NCI-H1694 treated with DMSO at 0.1 percent for 48 hours (cell line): ENCODE measurements at places on chromosomes 2 and 18.

DNA sequence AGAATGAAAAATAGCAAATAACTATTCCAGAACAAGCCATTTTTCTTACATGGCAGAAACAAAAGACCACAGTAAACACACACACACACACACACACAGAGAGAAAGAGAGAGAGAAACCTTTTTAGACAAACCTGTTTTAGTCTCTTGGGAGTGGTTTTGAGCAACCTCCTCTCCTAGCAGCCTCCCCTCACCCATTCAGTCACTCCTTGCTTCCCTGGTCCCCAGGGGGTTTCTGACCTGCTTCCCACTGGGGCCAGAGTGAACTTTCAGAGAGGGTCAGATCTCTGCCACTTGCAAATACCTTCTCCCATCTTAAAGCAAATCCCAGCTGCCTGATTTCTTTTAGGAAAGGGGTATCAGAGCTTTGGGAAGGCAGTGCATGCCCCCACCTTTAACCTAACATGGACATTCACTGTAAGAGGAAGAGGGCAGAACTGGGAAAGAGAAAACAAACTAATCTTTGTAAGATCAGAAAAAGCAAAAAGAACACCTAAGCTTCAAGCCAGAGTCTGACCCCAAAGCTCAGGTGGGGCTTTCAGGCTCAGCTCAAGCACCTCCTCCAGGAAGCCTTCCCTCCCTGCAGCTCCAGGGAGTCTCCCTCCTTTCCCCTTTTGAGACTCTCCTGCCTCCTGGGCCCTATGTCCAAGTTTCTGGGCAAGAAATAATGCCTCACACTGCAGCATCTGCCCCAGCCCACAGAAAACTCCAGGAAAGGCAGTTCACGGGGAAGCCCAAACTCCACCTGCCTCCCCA, 2.7 kb downstream of the SDC1 start:
- DNase-seq, result no peak

DNA sequence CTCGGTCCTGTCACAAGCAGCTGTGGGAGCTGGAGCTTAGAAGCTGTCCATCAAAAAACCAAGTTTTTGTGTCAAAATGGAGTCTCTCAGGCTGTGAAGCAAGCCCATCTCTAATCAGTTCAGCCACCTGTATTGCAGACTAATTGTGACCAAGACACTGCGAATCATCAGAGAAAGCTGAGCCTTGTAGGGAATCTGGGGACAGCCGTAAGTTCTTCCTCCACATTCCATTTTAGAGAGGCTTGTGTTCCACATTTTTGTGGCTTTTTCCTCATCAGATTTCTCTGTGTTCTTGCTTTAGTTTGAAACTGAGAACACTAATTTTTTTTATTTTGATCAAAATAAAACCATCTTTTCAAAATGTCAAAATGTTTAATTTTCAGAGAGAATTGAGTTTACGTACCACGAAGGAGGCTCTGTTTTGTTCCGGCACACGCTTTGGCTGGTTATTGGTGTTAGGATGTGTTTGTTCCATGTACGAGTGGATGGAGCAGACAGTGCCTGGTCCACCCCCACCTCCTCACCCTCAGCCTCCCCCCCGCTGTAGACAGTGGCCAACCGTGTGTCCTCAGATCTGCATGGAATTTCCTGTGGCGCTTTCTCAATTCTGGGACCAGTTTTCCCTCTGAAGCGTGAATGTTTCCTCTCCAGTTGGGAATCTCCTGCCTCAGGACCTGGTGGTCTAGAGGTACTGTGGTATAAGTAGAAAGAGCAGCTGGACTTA, 140.8 kb downstream of the AGAP1 start:
- no peak for DNase-seq

- DNase-seq, result no peak
Measured at GRCh38 chr2:239374896-239375277, 25.9 kb downstream of the HDAC4 start.

DNA sequence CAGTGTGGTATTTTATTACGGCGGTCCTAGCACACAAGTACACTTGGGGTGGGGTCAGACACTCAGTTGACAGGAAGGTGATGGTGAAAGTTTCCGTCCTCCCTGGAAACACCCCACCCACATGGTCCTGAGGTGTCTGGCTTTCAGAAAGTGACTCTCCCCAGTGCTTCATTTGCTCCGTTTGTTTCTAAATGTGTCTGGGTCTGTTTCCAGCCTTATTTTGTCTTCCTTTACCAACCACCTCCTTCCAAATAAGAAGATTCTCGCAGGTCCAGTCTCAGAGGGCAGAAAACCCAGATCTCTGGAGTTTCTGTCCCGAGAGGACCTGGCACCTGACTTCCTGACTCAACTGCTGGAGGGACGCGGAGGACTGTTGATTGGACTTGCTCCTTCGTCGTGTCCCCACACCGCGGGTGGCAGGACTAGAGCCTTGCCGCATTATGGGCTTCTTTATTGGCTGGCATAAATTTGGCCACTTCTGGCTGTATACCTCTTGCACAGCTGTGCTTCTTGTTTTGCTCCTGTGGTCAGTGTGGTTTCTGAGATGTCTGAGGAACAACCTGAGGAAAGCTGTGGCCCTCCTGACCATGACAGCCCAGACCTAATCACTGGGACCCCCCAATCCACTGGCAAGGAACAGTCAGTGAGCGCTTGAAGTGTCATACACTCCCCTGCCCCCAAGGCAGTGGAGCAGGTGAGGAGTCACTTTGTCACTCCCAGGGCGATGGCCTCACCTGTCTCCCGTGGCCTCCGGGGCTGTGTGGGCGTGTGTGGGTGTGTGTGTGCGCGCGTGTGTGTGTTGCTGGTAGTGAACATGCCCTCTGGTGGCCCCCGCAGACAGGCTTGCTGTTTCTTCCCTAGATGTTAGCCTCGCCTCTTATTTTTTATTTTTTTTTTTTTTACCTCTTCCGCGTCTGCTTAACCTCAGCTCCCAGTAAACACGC, 45.6 kb downstream of the MEX3C start:
- DNase-seq, result no peak

GRCh38 chr2:211766689-211767088, 771.9 kb downstream of the ERBB4 start:
- DNase-seq, result no peak
